ENCODE measurements at places on chromosomes 4 and X.
A peak's percentile ranks its signal among the peaks of the same experiment; 100 is the strongest.

GRCh38 chrX:39815631-39816030 is 282.1 kb downstream of the BCOR start:
- DNase-seq = no peak

- no peak for DNase-seq
These were observed 124.6 kb upstream of the ACSL4 start for GRCh38 chrX:109857584-109858228.

- DNase-seq = no peak
These were observed 248.1 kb downstream of the EVC2 start for GRCh38 chr4:5460106-5460801.

GRCh38 chr4:105808030-105808749 is 87.1 kb upstream of the NPNT start:
- DNase-seq = no peak

- DNase-seq = no peak
These were observed 407.4 kb downstream of the SMARCA1 start for GRCh38 chrX:129115935-129116334.

- no peak for DNase-seq
These were observed 237.8 kb upstream of the PGRMC2 start for GRCh38 chr4:128525387-128525786.

- DNase-seq = no peak
These were observed 1313.2 kb downstream of the ADGRL3 start for GRCh38 chr4:62513306-62513705.

DNA sequence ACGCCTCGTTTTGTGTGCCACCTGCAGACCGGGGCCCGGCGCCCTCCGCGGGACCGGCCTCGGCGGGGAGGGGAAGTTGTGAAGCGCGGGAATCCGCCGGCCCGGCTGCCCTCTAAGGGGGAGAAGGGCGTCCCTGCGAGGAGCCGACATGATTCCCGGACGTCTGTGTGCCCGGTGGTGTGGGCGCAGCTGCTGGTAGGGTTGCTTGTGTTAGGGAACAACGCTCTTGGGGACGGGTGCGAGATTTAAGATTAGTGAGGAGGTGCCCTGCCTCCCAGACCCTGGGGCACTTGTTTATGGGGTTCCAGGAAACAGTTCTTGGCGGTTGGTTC is 627 bp downstream of the CDKN2AIP start:
- no peak for DNase-seq

GRCh38 chr4:26218677-26219605 is 101.9 kb upstream of the RBPJ start:
- DNase-seq = no peak

DNA sequence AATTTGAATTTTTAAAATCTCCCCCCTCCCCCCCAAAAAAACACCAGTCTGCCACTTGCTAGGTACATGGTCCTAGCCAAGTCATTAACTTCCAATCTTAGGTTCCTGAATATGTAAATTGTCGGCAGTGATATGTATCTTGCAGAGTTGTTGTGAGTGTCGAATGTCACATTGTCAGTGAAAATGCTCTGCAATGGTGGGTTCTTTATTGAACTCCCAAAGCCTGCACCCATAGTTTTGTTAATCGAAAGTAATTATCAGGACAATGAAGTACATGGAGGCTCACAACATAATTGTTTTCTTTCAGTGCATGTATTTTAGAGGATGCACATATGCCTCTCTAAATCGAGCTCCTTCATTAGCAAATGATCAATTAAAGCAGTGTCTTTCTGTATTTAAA is 185.6 kb upstream of the S100G start:
- no peak for DNase-seq

GRCh38 chrX:47366041-47366722 is 4.2 kb upstream of the ZNF157 start:
- peak; percentile 28 for DNase-seq

- DNase-seq = no peak
These were observed 191.8 kb downstream of the ADAM29 start for GRCh38 chr4:175109933-175110332.

DNA sequence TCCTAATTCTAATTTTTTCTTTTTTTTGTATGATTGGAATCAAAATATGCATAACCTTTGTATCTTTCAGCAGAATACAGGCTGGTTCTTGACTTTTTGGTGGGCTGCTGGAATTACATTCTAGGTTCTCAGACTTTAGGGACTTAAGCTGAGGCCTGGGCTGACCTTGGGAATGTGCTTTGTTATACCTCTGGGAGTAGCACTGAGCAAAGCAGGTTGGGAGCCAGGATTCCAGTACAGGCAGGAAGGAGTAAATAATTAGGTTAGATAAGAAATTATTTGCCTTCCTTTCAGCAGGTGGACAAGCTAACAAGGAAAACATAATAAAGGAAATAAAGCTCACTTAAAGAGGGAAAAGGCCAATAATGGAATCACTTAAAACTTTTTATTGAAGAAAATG is 49.9 kb upstream of the SLC4A4 start:
- no peak for DNase-seq

- no peak for DNase-seq
These were observed 4.0 kb upstream of the DKC1 start for GRCh38 chrX:154758696-154759095.
